Endodermal cell (in vitro differentiated cells): ENCODE measurements at places on chromosomes 5 and 9.
A peak's percentile ranks its signal among the peaks of the same experiment; 100 is the strongest.

DNA sequence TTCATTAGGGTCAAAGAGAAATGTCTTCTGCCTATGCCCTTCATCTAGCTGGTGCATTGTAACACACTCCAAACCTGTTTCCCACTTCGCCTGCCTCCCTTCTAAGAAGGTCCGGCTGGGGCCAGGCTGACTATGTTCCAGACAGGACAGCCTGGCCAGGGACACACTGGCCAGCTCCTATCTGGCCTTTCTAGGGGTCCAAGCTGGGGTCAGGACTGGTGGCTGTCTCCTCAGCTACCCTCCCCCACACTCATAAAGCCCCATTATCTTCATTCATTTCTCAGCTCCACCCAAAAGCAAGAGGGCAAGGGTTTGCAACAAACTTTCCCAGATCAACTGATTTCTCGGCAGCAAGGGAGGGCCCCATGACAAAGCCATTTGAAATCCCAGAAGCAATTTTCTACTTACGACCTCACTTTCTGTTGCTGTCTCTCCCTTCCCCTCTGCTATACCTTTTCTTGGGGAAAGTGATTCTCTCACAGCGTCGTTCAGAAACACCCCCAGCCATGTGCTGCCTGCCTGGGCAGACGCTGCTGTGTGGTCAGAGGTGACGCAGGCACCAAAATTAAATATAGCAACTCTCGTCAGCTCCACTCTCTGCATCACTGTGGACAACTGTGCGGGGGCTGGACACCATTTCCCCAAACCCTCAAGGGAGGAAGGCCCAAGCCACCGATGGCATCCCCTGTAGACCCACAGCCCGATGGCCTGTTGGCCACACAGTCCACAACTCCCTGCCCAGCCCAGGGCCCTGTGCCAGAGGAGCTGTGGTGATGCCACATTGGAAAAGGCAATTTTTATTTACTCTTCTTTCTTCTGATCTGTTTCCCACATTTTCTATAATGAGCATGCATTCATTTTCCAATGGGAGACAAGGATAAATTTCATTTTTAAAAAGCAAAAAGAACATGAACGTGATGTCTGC lies 6.1 kb downstream of the IL13 start:
- no peak for DNase-seq
- peaks cover 9% of the 10 kb centered on the region for H3K4me1 ChIP-seq
- no peaks in the 10 kb centered on the region for H3K27me3 ChIP-seq
- no peaks in the 10 kb centered on the region for H3K36me3 ChIP-seq

GRCh38 chr5:139758510-139759075 lies 37.0 kb upstream of the PSD2 start:
- no peaks in the 10 kb centered on the region for H3K36me3 ChIP-seq
- DNase-seq: peak; percentile 54
- no peaks in the 10 kb centered on the region for H3K4me1 ChIP-seq
- peak overlapping the region; percentile 64 for H3K27ac ChIP-seq
- H3K4me3 ChIP-seq: no peak overlapping the region
- H3K27me3 ChIP-seq: peaks cover 55% of the 10 kb centered on the region

GRCh38 chr5:179260324-179261070 lies 84.8 kb downstream of the ADAMTS2 start:
- H3K4me1 ChIP-seq: peaks cover 3% of the 10 kb centered on the region
- peak; percentile 41 for DNase-seq
- no peak overlapping the region for H3K4me3 ChIP-seq
- no peak overlapping the region for H3K27ac ChIP-seq

DNA sequence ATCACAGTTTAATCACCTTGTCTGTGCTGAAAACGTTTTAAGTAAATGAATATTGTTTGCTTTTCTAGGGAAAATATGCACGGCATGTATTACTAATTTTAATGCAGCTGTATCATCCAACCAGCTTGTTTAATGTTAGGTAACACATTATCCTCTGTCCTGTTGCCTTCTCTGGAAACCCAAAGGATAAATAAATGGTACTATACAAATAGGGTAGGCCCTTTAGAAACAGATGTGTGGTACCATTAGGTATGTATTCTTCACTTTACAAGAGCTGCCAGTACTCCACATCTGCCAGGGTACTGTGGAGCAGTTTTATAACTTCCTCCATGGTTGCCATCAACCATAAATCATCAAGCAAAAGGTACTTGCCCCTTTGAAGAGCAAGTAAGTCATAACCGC lies 42.9 kb downstream of the FAF2 start:
- H3K27ac ChIP-seq: no peak overlapping the region
- H3K36me3 ChIP-seq: peaks cover 86% of the 10 kb centered on the region
- no peaks in the 10 kb centered on the region for H3K27me3 ChIP-seq

- no peak for DNase-seq
- no peaks in the 10 kb centered on the region for H3K36me3 ChIP-seq
- peaks cover 5% of the 10 kb centered on the region for H3K4me1 ChIP-seq
- peaks cover 29% of the 10 kb centered on the region for H3K27me3 ChIP-seq
Measured at GRCh38 chr5:170221327-170221741, 11.5 kb upstream of the C5orf58 start.

GRCh38 chr9:137306850-137307254 lies 4.8 kb upstream of the NRARP start:
- no peak for DNase-seq
- H3K36me3 ChIP-seq: no peaks in the 10 kb centered on the region
- H3K27me3 ChIP-seq: peaks cover 13% of the 10 kb centered on the region
- no peak overlapping the region for H3K27ac ChIP-seq

DNA sequence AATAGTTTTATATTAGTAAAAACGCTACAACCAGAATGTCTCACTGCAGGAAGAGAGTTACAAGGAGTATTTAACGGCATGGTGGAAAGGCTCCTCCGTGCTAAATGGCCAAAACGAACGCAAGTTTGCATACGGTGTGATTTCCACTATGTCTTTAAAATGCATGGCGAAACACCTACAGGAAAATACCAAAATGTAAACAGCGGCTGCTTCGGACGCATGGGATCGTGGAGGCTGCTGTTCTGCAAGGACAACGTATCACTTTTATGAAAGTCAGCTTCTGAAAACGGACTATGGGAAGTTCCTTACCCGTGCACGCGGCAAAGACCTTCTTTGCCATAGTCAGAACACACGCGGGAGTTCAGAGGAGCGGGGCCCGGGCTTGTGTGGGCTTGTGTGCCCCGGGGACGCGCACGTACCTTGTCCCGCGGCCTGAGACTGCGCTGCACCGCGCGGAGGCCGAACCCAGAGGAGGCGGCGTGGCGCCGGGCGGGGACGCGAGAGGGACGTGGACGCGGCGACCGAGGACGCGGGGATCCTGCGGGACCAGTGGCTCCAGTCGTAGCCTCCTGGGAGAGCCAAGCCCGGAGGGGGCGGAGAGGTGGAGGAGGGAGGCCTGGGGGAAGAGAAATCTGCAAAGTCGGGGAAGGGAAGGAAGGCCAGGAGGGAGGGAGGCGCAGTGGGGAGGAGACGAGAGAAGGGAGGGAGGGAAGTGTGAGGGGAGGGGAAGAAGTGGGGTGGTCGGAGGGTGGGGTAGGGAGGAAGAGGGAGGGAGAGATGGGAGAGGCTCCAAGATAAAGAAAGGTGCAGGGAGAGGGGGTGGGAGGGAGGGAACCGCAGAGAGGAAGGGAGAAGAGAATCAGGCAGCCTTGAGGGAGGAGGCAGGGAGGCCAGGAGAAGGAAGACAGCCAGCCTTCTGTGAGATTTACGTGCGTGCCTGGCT lies at the start of gene CMBL:
Gene CMBL (minus strand): TSS at position 697 of the 943 bp plus-strand sequence. CDS start 17,140 bp downstream, outside the sequence.
- H3K4me1 ChIP-seq: no peaks in the 10 kb centered on the region
- H3K27ac ChIP-seq: no peak within 1 kb of the TSS
- peaks cover 6% of the 10 kb centered on the region for H3K27me3 ChIP-seq
- peak; percentile 80 for DNase-seq
- peak within 1 kb of the TSS; percentile 85 for H3K4me3 ChIP-seq
- no peaks in the 10 kb centered on the region for H3K36me3 ChIP-seq

DNA sequence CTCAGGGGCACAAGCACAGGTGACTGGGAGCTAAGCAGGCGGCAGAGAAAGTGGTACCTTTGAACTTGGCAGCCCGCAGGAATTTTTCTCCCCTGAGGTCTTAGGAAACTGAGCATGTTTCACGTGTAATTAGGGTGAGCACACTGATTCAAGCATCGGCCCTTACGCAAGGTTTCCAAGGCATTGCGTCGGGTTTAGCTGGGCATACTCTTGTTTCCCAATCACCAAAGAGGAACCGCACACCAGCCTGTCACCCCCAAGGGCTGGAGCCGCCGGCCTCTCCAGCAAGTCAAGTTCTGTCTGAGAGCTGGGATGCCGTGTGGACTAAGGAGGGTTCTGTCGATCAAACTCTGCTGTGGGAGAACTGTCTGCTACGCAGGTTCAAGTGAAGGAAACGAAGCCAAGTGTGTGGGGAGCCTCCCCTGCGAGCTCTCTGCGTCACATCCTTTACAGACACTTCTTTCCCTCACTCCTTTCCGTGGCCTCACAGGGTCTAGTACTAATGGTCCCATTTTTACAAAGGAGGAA lies 53.0 kb downstream of the ERGIC1 start:
- no peak overlapping the region for H3K27ac ChIP-seq
- no peaks in the 10 kb centered on the region for H3K27me3 ChIP-seq
- no peak for DNase-seq
- no peak overlapping the region for H3K4me3 ChIP-seq
- H3K4me1 ChIP-seq: no peaks in the 10 kb centered on the region
- H3K36me3 ChIP-seq: peaks cover 44% of the 10 kb centered on the region

DNA sequence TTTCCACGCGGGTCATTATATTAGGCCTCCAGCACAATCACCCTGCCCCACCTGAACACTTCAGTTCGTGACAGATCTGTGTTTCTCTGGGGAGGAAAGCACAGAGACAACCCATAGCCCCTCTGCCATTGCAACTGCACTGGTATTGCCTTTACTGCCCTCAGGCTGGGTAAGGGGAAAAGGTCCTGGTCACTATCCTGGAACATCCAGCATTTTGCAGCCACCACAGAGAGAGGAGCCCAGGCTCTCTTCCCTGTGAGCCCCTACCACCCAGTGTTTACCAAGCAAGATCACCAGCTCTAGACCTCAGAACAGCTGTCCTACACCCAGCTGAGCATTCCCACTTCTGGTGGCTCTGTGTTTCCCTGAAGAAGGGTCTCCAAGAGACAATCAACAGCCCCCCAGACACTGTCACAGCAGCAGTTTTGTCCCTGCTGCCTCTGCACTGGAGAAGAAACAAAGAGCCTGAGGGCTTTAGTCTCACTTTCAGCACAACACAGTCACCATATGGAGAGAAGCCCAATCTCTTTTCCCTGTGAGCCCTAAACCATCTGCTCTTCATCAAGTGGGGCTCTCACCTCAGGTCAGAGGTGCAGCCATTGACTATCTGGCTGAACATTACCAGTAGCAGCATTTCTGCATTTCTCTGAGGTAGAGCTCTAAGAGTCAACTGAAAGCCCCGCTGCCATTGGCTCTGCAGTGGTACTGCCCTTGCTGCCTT lies 655.2 kb upstream of the FAM174A start:
- DNase-seq: no peak
- H3K27me3 ChIP-seq: no peaks in the 10 kb centered on the region
- no peak overlapping the region for H3K4me3 ChIP-seq
- H3K36me3 ChIP-seq: no peaks in the 10 kb centered on the region
- no peaks in the 10 kb centered on the region for H3K4me1 ChIP-seq
- no peak overlapping the region for H3K27ac ChIP-seq

DNA sequence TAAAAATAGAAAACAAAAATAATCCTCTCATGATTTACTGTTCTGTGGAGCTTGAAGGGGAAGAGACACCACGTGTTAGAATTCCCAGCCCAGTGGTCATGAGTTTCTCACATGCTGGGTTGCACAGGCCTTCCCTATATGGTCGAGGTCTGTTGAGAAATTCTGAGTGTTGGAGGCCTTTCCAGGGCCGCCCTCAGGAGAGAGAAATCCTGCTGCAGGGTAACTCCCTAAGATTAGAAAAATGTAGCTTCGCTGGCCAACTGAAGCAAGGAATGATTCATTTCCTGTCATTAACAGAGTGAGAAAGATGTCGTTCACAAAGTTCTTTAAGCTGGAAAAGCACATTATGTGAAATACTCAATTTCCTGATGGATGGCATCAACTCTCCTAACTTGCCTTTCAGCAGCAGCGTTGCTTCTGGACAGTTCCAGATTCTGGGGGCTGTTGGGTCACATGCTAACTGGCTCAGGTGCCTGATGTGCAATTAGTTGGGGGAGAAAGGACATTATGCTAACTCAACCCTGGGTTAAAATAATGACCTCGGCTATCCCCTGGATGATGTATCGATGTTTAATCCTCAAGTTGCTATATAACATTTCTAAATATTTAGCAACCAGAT lies 104.8 kb upstream of the CD180 start:
- no peak overlapping the region for H3K4me3 ChIP-seq
- no peaks in the 10 kb centered on the region for H3K36me3 ChIP-seq
- H3K4me1 ChIP-seq: no peaks in the 10 kb centered on the region
- no peak for DNase-seq

DNA sequence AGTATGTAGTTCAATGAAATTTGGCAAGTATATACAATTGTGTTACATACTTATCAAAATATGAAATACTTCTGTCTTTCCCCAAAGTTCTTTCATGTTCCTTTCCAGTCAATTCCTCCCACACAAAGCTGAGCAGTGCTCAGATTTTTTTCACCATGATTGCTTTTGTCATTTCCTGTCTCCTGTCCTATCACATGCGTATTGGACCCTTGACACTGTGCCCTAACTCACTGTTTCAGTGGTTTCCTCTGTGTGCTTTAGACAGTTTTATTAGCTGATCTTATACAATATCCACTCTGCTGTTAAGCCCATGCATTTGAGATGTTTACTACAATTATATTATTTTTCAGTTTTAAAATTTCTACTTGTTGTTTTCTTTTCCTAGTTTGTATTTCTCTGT lies 463.6 kb upstream of the MEF2C start:
- H3K36me3 ChIP-seq: no peaks in the 10 kb centered on the region
- H3K27me3 ChIP-seq: no peaks in the 10 kb centered on the region
- no peaks in the 10 kb centered on the region for H3K4me1 ChIP-seq
- no peak overlapping the region for H3K27ac ChIP-seq
- no peak overlapping the region for H3K4me3 ChIP-seq
- no peak for DNase-seq

DNA sequence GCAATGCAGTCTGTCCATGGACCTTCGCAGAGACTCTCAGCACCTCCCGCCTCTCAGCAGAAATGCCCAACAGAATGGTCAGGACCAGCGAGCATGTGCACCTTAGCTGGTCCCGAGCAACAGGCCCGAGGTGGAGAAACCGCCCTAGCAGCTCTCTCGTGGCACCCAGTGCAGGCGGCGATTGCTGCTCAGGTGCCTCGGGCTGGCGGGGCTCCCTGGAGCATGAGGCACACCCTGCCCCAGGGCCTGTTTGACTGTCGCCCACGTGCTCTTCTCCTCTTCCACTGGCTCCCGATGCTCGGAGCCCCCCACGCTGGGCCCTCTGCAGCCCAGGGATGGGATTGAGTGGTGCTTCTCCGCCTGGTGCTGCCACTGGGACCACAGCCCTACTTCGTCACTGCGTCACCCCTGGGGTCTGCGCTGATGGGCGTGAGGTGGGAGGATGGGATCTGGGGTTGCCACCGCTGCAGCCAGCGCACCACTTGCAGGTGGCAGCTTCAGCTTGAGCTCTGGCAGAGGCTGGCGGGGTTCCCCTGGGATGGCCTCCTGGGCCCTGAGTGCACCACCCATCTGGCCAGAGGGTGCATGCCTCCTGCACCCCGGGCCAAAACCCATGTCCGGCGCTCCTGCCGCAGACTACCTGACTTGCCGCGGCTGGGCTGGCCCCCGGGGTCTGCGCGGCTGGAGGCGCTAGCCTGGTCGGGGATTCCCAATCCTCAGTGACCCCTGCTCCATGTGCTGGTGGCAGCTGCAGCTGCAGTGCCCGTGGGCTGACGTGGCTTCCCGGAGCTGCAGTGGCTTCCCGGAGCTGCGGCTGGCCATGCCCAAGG lies 244.2 kb downstream of the FOXD4L6 start:
- H3K27me3 ChIP-seq: peaks cover 20% of the 10 kb centered on the region
- H3K4me1 ChIP-seq: no peaks in the 10 kb centered on the region
- H3K36me3 ChIP-seq: no peaks in the 10 kb centered on the region
- no peak overlapping the region for H3K4me3 ChIP-seq
- no peak overlapping the region for H3K27ac ChIP-seq
